ENCODE measurements at places on chromosomes 5 and 9.

DNA sequence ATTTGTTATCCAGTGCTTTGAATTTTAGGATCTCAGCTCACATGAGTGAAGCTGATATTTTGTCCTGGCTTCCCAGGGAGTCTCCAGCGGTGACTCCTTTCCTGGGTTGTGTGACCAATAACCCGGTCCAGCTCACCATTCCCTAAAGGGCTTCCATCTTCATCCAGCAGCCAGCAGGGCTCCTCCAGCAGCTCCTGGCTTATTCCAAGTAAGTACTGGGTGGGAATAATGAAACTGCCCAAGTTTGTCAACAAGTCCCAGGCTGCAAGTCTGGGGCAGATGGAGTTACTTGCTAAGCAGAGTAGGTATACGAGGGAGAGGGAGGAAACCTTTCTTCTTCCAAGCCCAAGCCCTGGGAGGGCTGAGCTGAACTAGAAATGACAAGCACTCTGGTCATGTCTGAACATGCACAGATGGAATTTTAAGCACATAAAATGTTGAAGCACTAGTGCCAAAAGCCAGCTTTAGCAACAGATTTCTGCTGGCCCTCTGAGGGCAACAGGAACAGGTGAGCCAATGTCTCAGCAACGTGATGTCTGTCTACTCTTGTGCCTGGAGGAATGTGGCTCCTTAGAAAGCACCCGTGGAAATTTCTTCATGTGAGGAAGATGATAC lies 153.7 kb upstream of the DAPK1 start:
- DNase-seq: no peak

- DNase-seq: no peak
Measured at GRCh38 chr5:93883459-93883858, 142.1 kb upstream of the POU5F2 start.

- no peak for DNase-seq
Measured at GRCh38 chr5:75935572-75935971, 147.6 kb upstream of the SV2C start.

DNA sequence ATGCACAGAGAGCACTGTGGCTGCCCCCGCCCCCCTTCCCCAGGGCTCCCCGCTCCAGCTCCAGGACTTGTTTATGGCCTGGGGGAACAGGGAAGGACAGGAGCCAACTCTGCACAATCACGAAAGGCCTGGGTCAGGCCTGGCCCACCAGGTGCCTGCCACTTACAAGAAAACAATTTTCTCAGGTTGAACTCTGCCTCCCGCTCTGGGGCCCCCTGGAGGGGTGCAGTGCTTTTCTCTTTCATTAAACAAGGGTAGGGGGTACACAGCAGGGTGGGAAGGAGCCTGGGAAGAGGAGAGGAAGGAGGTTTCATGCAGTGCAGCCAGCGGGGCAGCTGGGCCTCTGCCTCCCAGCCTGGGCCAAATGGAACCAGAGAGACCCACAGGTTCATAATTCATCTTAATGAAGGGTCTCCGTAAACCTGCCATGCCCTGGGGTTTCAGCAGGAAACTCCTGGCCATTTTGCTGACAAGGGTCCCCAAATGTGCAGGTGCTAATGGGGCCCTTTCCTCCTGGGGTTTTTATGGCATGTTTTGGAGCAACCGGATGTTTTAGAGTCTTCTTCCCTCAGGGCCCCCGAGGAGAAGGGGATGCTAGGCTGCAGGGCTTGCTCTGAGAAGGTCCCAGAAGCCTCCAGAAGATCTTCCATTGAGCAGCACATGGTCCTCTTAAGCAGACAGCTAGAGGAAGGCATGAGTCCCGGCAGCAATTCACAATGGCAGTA lies 219.8 kb downstream of the SLIT3 start:
- DNase-seq: no peak

DNA sequence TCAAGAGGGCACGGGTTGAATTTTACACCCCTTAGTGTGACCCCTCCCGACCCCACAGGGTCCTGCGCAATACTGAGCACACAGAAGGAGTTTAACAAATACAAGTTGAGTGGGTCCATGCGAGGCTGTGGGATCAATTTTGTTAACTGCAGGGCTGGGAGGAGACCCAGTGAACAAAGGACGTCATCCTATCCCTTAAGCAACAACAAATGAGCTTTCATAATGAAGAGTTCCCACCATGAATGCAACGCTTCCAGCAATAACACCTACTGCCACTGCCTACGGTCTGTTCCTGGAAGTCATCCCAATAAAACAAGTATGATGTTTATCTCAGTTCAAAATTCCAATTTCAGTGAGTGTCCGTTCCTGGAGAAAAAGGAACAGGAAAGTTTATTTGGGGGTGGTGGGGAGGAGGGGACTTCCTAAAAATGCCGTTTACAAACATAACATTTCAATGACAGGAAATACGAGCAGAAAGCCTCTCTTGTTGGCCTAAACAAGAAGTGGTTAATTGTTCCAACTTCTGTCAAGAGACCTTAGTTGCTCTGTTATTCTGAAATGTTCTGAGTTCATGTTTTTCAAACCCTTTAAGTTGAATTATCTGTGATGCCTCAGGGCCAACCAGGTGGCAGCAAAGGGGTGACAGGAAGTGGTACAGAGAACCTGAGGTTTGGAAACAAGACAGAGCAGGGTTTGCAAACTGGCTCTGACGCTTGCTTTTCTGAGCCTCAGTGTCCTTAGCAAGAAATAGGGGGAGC lies 65.8 kb upstream of the PLPP6 start:
- DNase-seq: no peak

- DNase-seq: no peak
Measured at GRCh38 chr9:75083188-75083970, 4.6 kb downstream of the NMRK1 start.

DNA sequence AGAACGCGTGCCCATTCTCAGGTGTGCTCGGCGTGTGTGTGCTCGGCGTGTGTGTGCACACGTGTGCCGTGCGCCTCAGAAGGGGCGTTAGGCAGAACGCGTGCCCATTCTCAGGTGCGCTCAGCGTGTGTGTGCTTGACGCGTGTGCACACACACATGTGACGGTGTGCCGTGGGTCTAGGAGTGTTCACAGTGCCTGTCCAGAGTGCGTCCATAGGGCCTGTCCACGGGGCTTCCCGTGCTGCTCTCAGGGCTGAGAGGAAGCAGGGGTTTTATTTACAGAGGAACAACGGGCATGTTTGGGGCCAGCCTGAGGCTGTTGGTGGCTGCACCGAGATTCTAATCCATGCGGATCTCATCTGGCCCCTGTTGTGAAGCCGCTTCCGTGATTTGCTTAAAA lies 14.2 kb upstream of the AHRR start:
- DNase-seq: no peak

DNA sequence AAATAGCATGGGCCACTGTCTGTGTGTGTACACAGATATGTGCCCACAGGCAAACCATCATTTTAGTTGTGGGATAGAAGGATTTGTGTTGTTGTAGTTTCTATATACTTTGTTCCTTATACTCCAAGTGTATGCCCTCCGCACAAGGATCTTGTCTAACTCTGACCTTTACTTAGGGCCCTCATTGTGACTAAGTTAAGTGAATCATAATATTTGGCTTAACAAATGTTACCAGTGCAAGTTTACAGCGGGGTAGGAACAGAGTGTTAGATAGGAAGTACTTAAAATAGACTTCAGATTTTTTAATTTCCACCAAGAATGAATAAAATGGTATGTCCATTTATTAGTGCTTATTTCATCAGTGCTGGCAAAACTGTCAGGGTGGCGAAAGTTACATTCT lies 29.5 kb upstream of the CYFIP2 start:
- no peak for DNase-seq

DNA sequence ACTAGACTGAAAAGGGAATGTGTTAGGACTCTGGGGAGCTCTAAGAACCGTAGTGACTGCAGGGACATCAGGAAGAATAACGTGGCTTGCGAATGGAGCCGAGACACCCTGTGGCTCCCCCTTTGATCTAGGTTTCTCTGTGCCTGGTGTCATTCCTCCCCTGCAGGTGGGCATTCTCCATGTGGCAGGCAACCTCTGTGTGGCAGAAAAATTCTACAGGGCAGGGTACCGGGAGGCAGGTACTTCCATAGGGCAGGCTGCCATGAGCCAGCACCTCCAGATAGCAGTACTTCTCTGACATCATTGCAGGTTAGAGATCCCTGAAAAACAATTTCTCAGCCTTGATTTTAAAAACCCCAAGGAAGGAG lies 43.1 kb downstream of the ROPN1L start:
- no peak for DNase-seq

DNA sequence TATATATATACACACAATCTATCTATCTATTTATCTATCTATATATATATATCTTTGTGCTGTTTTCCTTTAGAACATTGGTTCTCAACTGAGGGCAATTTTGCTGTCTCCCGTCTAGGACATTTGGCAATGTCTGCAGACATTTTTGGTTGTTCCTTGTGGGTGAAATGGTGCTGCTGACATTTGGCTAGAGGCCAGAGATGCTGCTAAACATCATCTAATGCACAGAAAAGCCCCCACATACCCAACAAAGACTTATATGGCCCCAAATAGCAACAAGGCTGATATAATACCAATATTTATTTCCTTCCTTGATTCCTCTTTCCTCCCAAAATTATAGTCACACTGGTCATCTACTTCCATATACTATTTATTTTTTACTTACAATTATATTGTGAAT lies 197.5 kb downstream of the TRPM3 start:
- DNase-seq: no peak

DNA sequence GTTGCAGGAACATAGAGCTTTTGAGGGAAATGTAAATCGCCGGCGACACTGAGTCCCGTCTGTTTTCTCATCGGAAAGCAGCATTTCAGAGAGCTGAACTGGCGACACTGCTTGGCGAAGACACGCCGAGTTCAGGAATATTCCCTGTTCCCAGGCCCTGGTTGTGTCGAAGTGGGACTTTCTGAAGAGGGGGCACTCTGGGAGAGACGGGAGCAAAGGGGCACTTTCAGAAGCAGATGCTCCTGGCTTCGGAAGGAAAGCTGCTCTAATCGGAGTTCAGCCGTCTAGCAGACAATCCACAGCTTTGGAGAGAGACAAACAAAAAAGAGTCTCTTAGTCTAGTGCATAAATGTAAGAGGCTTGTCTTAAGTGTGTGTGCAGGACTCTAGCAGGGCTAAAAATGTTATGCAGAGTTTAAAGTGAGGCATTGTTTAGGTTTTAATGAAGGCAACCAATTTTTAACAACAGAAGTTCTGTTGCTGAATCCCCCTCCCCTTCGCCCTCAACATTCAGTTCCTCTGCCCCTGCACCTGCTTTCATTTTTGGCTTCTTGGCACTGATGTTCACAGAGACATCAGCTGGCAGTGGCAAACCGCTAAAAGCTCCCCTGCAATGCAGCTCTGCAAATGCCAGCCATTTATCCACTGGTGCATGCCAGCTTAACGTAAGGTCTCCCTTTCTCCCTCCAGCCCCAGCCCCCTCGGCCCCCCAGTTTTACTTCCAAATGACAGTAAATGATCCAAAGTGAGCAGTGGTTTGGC lies 289.5 kb upstream of the MPDZ start:
- no peak for DNase-seq

DNA sequence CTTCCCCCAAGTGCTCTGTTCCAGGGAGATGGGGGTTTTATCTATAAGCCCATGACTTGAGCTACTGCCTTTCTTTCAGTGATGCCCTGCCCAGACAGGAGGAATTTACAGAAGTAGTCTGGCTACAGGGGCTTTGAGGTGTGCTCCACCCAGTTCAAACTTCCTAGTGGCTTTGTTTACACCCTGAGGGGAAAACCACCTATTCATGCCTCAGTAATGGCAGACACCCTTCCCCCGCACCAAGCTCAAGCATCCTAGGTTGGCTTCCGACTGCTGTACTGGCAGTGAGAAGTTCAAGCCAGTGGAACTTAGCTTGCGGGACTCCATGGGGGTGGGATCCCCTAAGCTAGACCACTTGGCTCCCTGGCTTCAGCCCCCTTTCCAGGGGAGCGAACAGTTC lies 154.6 kb downstream of the IZUMO3 start:
- DNase-seq: no peak

DNA sequence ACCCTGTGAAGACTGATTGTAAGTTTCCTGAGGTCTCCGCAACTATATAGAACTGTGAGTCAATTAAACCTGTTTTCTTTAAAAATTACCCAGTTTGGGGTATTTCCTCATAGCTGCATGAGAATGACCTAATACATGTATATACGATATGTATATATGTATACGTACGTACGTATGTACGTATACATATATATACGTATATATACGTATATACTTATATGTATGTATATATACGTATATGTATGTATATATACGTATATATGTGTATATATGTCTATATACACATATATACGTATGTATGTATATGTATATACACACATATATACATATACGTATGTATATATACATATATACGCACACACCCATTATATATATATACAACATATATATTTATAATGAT lies 1153.0 kb upstream of the CDH18 start:
- DNase-seq: no peak

DNA sequence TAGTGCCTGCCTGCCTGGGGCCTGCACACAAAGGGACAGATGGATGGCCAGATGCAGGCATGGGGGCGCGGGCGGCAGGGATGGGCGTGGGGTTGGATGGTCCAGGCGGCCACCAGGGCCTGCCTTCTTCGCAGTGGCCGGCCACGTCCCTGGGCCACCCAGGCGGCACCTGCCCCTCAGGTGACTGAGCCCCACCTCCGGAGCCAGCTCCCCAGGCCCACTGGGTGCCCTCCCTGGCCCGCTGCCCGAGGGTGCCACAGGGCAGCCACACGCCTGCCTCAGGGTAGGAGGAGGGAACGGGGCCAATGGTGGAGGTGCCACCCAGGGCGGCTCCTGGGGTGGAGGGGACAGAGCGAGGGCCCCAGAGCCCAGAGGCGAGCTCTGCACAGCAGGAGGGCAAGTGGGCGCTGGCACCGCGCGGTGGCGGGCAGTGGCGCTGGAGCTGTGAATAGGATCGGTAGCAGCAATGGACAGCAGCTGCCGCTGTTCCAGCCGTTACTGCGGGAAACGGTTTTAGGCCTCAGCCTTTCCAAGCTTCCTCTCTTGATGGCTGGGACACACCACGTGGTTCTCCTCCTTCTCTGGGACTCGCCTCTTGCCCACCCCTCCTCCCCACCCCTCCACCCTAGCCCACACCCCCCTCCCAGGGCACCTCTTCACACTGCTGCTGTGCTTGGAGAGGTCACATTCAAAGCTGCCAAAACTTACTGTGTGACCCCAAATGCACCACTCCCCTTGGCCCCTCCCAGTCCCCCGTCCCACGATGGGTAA lies 19.1 kb downstream of the LHX3 start:
- DNase-seq: no peak

GRCh38 chr5:27462936-27463335 lies 424.6 kb upstream of the CDH9 start:
- no peak for DNase-seq

- no peak for DNase-seq
Measured at GRCh38 chr5:88659529-88660263, 223.3 kb downstream of the MEF2C start.

- peak; percentile 52 for DNase-seq
Measured at GRCh38 chr5:131224387-131225201, 39.3 kb upstream of the CDC42SE2 start.

- no peak for DNase-seq
Measured at GRCh38 chr5:5813441-5813840, 391.0 kb downstream of the ICE1 start.

DNA sequence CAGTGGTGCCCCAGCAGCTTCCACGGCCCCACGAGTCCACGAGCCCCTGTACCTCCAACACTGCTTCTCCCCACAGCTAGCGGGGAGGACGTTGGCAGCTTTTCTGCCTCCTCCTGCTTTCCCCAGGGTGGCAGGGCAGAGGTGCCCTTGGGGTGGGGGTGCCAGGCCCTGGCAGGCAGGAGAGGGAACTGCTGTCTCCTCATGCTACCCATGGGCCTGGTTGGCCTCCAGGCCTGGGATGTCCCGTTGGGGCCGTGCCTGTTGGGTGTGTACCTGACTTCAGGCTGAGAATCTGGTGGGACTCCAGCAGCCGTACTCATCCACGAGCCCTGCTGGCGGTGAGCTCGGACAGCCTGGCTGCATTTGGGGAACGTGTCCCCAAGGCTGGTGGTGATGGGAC lies 27.3 kb downstream of the RXRA start:
- DNase-seq: no peak
